Upper lobe of left lung (tissue), 6 donors: ENCODE measurements at places on chromosomes 16 and 17. TPM values are rescaled to one million over a fixed set of nuclear protein-coding genes. Genes with fewer than 3 reads are reported as not detected.

- H3K27ac ChIP-seq, result no peak overlapping the region
- H3K4me1 ChIP-seq, result no peaks in the 10 kb centered on the region
- H3K27me3 ChIP-seq, result no peaks in the 10 kb centered on the region
- H3K36me3 ChIP-seq, result no peaks in the 10 kb centered on the region
- DNase-seq, result no peak
Measured at GRCh38 chr16:78571898-78572358, 472.5 kb downstream of the WWOX start.

DNA sequence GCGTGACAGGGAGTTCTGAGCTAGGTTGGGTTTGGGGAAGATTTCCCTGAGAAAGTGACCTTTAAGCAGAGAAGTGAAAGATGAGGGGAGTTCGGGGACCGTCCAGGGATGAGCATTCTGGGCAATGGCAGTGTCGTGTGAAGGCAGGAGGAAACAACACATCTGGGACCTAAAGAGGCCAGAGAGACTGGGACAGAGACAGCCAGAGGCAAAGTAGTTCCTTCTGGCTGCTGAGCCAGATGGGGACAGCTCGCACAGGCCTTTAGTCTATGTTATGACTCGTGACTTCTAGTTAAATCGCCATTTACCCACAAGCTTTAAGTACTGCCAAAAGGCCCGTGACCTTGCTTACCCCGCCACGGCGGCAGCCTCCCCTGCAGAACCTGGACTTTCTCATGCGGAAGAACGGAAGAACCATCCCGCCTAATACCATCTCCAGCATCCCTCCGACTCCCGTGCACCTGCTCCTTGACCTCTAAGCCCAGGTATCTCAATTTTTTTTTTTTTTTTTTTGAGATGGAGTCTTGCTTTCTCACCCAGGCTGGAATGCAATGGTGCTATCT lies 8.5 kb upstream of the MED11 start:
- H3K27me3 ChIP-seq, result no peaks in the 10 kb centered on the region
- no peak overlapping the region for H3K4me3 ChIP-seq
- DNase-seq, result no peak
- peaks cover 13% of the 10 kb centered on the region for H3K4me1 ChIP-seq
- no peaks in the 10 kb centered on the region for H3K36me3 ChIP-seq

GRCh38 chr17:77363821-77364361 lies 223.1 kb downstream of the SEC14L1 start:
- peaks cover 6% of the 10 kb centered on the region for H3K4me1 ChIP-seq
- no peaks in the 10 kb centered on the region for H3K27me3 ChIP-seq
- H3K4me3 ChIP-seq, result no peak overlapping the region

GRCh38 chr17:72697602-72698146 lies 394.8 kb downstream of the SLC39A11 start:
- no peaks in the 10 kb centered on the region for H3K4me1 ChIP-seq
- no peak overlapping the region for H3K27ac ChIP-seq
- no peaks in the 10 kb centered on the region for H3K36me3 ChIP-seq
- no peak for DNase-seq

The KRTAP4-6 gene
- not detected for total RNA-seq

DNA sequence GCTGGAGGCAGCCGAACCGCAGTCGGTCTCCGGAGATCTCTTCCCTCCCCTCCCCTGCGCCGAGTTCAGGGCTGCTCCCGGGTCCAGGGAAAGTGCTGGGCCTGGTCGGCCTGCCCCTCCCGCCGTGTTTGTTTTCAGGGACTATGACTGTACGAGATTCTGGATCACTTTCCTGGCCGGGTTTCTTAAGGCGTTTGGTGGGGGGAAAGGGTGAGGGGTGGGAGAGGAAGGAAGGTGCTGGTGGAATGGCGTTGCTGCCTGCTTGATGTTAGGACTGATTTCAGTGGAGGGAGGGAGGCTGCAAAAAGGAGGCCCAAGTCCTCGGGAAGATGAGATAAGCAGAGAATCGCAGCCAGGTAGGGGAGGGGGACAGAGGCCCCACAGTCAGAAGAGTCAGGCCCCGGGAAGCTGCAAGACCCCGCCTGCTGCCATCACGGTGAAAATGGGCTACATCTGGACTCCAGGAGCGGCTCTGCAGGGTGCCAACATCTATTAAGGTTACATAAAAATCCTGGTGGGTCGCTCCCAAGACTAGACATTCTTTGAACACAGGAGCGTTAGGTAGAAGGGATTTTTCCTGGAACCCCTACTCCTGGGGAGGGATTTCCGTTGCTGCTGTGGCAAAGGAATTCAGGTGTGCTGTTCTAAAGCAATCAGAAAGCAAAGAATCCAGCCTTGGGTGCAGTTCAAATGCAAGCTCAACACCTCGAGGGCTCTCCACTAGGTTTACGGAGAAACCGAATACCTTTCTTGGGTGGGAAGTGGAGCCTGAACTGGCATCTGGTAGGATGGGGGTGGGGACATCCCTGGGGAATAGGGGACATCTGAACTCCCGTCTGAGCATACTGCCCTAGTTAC lies 1.2 kb downstream of the ARHGAP44 start:
- H3K4me1 ChIP-seq, result peaks cover 22% of the 10 kb centered on the region
- peak overlapping the region; percentile 80 for H3K27ac ChIP-seq
- no peaks in the 10 kb centered on the region for H3K36me3 ChIP-seq
- H3K27me3 ChIP-seq, result peaks cover 9% of the 10 kb centered on the region
- peak; percentile 76 for DNase-seq

DNA sequence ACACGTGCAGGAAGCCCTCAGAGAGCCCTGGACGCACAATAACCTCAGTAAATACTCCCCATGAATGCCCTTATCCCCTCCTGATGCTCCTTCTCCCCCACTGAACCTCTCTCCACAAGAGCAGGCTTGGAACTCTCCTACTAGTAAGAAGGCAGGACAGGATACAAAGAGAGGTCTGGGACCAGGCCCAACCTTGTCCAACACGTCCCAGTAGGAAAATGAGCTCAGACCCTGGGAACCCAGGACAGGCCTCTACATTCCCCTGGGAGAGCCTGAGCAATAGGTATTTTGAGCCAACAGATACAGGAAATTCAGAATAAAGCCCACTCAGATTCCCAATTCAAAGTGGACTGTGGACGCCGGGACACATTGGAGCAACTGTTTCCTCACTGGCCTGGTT lies 19.2 kb downstream of the ZNF423 start:
- H3K27me3 ChIP-seq, result peaks cover 3% of the 10 kb centered on the region
- no peaks in the 10 kb centered on the region for H3K36me3 ChIP-seq
- peaks cover 51% of the 10 kb centered on the region for H3K4me1 ChIP-seq
- no peak overlapping the region for H3K4me3 ChIP-seq

GRCh38 chr16:71473891-71474290 lies 11.8 kb upstream of the ZNF23 start:
- no peak overlapping the region for H3K4me3 ChIP-seq
- no peak overlapping the region for H3K27ac ChIP-seq
- DNase-seq, result no peak
- no peaks in the 10 kb centered on the region for H3K4me1 ChIP-seq
- H3K36me3 ChIP-seq, result peaks cover 70% of the 10 kb centered on the region
- no peaks in the 10 kb centered on the region for H3K27me3 ChIP-seq

The CTRB1 gene
- not detected for total RNA-seq

The ALOX15 gene
- total RNA-seq, result 2.4 TPM

- H3K27ac ChIP-seq, result peak overlapping the region; percentile 73
- no peak for DNase-seq
- H3K36me3 ChIP-seq, result no peaks in the 10 kb centered on the region
- no peaks in the 10 kb centered on the region for H3K27me3 ChIP-seq
Measured at GRCh38 chr17:74712301-74712700, 422 bp downstream of the CD300LF start.

GRCh38 chr17:73138541-73139138 lies 26.2 kb upstream of the SSTR2 start:
- peaks cover 5% of the 10 kb centered on the region for H3K4me1 ChIP-seq
- H3K27ac ChIP-seq, result no peak overlapping the region
- no peaks in the 10 kb centered on the region for H3K27me3 ChIP-seq
- H3K36me3 ChIP-seq, result no peaks in the 10 kb centered on the region

GRCh38 chr16:81035975-81036750 lies 521 bp downstream of the ATMIN start:
- no peaks in the 10 kb centered on the region for H3K36me3 ChIP-seq
- H3K27ac ChIP-seq, result no peak overlapping the region
- DNase-seq, result peak; percentile 28
- peak overlapping the region; percentile 75 for H3K4me3 ChIP-seq

- no peaks in the 10 kb centered on the region for H3K27me3 ChIP-seq
- no peaks in the 10 kb centered on the region for H3K36me3 ChIP-seq
- H3K4me1 ChIP-seq, result no peaks in the 10 kb centered on the region
- no peak overlapping the region for H3K27ac ChIP-seq
Measured at GRCh38 chr17:12398441-12399051, 267.1 kb upstream of the MYOCD start.
